Mesothelial cell of epicardium (in vitro differentiated cells): ENCODE measurements at places on chromosomes 13 and 19. TPM values are rescaled to one million over a fixed set of nuclear protein-coding genes. Genes with fewer than 3 reads are reported as not detected.

- peaks cover 5% of the 10 kb centered on the region for H3K27me3 ChIP-seq
- no peak for DNase-seq
- H3K4me1 ChIP-seq: no peaks in the 10 kb centered on the region
- H3K27ac ChIP-seq: no peak overlapping the region
- H3K4me3 ChIP-seq: no peak overlapping the region
Measured at GRCh38 chr19:31232871-31233270, 116.4 kb downstream of the TSHZ3 start.

- H3K27me3 ChIP-seq: peaks cover 3% of the 10 kb centered on the region
- H3K4me1 ChIP-seq: peaks cover 44% of the 10 kb centered on the region
- H3K4me3 ChIP-seq: peak within 1 kb of the TSS; percentile 83
- DNase-seq: peak; percentile 92
- peak within 1 kb of the TSS; percentile 83 for H3K27ac ChIP-seq
Measured at GRCh38 chr19:46296722-46297461, at the start of gene HIF3A. Gene HIF3A (plus strand): TSS chr19:46297042. CDS start chr19:46297077, 35 bp downstream.

GRCh38 chr13:30721936-30722335, 13.4 kb upstream of the ALOX5AP start:
- DNase-seq: no peak
- peaks cover 6% of the 10 kb centered on the region for H3K4me1 ChIP-seq
- H3K27ac ChIP-seq: no peak overlapping the region
- H3K27me3 ChIP-seq: no peaks in the 10 kb centered on the region
- no peak overlapping the region for H3K4me3 ChIP-seq

GRCh38 chr13:75368167-75368566, 113.8 kb downstream of the TBC1D4 start:
- peak overlapping the region; percentile 32 for H3K27ac ChIP-seq
- peaks cover 36% of the 10 kb centered on the region for H3K4me1 ChIP-seq
- no peak for DNase-seq
- no peaks in the 10 kb centered on the region for H3K36me3 ChIP-seq

- H3K27me3 ChIP-seq: no peaks in the 10 kb centered on the region
- H3K4me1 ChIP-seq: peaks cover 45% of the 10 kb centered on the region
- no peak overlapping the region for H3K4me3 ChIP-seq
- DNase-seq: no peak
- H3K27ac ChIP-seq: peak overlapping the region; percentile 79
Measured at GRCh38 chr19:56112313-56112709, 8.8 kb downstream of the ZNF787 start.

DNA sequence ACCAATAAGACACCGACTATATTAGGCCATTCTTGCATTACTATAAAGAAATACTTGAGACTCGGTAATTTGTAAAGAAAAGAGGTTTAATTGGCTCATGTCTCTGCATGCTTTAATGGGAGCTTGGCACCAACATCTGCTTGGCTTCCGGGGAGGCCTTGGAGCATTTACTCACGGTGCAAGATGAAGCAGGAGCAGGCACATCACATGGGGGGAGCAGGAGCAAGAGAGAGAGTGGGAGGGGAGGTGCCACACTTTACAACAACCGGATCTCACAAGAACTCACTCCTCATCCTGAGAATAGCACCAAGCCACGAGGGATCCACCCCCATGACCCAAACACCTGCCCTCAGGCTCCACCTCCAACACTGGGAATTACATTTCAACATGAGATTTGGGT, 224.8 kb downstream of the KLF5 start:
- no peak for DNase-seq
- H3K27ac ChIP-seq: no peak overlapping the region
- H3K27me3 ChIP-seq: no peaks in the 10 kb centered on the region
- H3K4me3 ChIP-seq: no peak overlapping the region
- H3K36me3 ChIP-seq: no peaks in the 10 kb centered on the region
- H3K4me1 ChIP-seq: peaks cover 11% of the 10 kb centered on the region

GRCh38 chr13:30133554-30133912, 173.8 kb downstream of the KATNAL1 start:
- H3K36me3 ChIP-seq: no peaks in the 10 kb centered on the region
- no peaks in the 10 kb centered on the region for H3K27me3 ChIP-seq
- DNase-seq: no peak
- no peak overlapping the region for H3K4me3 ChIP-seq
- no peak overlapping the region for H3K27ac ChIP-seq
- H3K4me1 ChIP-seq: peaks cover 6% of the 10 kb centered on the region

- H3K4me1 ChIP-seq: peaks cover 9% of the 10 kb centered on the region
- H3K27me3 ChIP-seq: peaks cover 31% of the 10 kb centered on the region
- H3K27ac ChIP-seq: no peak overlapping the region
- H3K4me3 ChIP-seq: no peak overlapping the region
- H3K36me3 ChIP-seq: no peaks in the 10 kb centered on the region
Measured at GRCh38 chr13:46881621-46882020, 15.2 kb downstream of the HTR2A start.

DNA sequence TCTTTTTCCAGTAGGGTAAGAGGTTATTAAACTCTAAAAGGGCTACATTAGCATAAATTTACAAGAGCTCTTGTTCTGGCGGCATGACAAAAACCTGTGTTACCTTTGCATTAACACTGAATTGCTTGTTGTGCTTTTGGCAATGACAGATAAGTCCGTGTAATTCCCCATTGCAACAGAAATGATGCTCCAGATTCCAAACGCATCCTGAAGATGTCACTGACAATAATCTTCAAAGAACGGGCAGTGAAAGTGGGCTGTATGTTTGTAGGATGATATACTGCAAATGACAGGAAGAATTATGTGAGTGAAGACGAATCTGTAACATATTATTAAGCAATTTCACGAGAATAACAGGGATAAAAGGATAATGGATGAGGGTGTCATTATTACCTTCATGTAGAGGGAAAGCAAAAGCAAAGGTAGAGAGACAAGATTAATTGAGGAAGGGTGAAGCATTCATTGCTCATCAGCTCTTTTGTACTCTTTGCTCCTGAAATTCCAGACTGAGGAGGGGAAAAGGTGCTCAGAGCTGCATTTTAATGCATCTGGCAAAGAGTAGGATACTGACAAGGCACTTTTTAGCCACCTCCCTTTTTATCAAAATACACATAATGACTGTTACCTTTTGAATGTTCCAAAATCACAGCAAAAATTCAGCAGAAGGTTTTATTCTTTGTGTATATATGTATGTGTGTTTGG, 38.5 kb upstream of the MAB21L1 start:
- no peak for DNase-seq
- H3K36me3 ChIP-seq: no peaks in the 10 kb centered on the region
- H3K27ac ChIP-seq: no peak overlapping the region
- H3K4me3 ChIP-seq: no peak overlapping the region
- H3K27me3 ChIP-seq: no peaks in the 10 kb centered on the region

DNA sequence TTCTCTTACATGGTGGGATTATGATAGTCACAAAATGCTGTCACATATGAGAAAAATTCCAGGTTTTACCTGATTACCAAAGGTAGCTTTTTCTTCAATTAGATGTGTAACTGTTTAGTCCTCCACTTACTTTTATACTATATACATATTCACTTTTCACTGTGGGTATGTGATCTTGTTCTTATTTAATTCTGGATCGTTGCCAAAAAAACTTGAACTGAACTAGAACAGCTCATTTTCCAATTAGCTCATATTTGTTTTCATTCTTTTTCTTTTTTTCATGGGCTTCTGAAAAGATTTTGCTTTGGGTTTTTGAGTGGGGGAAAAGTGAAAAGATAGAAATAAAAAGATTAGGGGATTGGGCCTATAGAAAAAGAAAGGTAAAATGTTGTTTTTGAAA, 291.9 kb downstream of the NDFIP2 start:
- H3K27ac ChIP-seq: peak overlapping the region; percentile 57
- peaks cover 29% of the 10 kb centered on the region for H3K4me1 ChIP-seq
- H3K27me3 ChIP-seq: no peaks in the 10 kb centered on the region
- H3K4me3 ChIP-seq: no peak overlapping the region

DNA sequence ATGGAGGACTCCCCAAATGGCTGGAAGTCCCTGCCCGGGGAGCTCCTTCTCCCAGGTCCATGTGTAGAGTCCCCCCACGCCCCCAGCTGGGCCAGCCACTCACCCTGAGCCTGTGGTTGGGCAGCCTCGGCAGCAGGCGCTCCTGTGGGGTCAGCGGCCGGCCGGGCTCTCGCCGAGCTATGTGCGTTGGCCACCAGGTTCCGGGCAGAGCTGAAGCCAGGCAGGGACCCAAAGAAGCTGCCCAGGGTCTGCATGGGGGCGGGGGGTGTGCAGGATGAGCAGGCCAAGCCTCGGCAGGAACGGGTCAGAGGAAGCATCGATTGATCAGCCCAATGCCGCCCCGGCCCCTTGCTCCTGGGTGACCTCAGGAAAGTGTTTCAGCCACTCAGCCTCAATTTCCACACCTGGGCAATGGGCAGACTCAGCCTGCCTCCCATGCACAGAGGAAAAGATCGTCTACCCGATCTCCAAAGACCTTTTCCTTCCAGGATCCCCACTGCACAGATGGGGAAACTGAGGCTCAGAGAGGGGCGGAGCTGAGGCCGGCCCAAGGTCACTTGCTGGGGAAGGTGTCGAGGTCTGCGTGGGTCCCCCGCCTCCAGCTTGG, 732 bp downstream of the PLIN4 start:
- DNase-seq: no peak
- H3K4me3 ChIP-seq: no peak overlapping the region
- H3K4me1 ChIP-seq: peaks cover 4% of the 10 kb centered on the region
- peaks cover 2% of the 10 kb centered on the region for H3K27me3 ChIP-seq

DNA sequence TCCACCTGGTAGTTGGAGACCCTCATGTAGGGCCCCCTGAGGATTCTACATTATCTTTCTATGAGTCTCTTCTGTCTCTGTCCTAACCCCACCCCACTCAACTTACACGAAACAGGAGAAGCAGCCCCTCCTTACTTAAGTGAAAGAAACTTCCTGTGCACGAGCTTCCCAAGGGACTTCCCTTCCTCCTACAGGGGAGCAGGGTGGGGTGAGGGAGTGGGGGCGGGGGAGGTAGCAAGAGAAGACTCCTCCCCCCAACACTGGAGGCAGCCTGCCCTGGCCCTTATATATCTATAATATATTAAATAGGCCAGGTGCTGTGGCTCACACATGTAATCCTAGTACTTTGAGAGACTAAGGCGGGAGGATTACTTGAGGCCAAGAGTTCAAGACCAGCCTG, 5.5 kb upstream of the PDE4C start:
- H3K4me1 ChIP-seq: peaks cover 7% of the 10 kb centered on the region
- no peak overlapping the region for H3K27ac ChIP-seq
- peaks cover 71% of the 10 kb centered on the region for H3K27me3 ChIP-seq
- no peaks in the 10 kb centered on the region for H3K36me3 ChIP-seq
- DNase-seq: no peak

DNA sequence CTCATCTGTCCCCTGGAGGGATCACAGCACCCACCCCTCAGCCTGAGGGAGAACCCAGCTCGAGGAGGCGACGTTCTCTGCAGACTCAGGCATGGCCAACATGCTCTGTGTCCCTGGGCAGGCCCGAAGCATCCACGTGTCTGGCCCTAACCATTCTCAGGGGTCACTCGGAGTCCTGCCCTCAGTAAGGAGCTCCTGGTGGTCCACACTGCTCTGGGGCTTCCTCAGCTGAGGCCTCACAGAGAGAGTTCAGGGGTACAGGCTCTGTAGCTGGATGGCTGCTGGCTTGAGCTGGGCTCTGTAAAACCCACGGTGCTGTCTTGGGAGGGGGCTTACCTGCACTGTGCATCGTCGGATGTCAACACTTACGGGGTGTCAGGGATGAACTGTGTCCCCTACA, 4.4 kb upstream of the SIGLEC8 start:
- no peaks in the 10 kb centered on the region for H3K4me1 ChIP-seq
- no peaks in the 10 kb centered on the region for H3K36me3 ChIP-seq
- H3K4me3 ChIP-seq: no peak overlapping the region
- no peak overlapping the region for H3K27ac ChIP-seq
- peaks cover 32% of the 10 kb centered on the region for H3K27me3 ChIP-seq
- no peak for DNase-seq

GRCh38 chr13:78586706-78587105, 16.6 kb downstream of the POU4F1 start:
- DNase-seq: no peak
- no peaks in the 10 kb centered on the region for H3K36me3 ChIP-seq
- no peak overlapping the region for H3K27ac ChIP-seq

DNA sequence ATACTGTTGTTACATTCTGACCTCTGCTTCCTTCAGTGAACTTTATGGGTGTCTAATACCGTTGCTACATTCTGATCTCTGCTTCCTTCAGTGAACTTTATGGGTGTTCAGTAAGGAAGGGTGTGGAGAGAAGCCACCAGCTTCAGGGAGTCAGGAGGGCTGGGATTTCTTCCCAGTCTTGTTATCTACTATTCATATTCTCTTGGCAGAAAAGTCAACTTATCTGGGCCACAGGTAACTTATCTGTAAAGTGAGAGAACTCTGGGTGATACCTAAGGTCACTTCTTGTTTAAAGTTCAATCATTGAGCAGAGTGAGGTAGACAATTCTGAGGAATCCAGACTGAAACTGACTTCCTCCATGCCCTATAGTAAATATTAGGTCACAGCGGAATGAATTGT, 71.2 kb upstream of the STK24 start:
- H3K4me1 ChIP-seq: peaks cover 13% of the 10 kb centered on the region
- H3K27me3 ChIP-seq: no peaks in the 10 kb centered on the region
- H3K27ac ChIP-seq: no peak overlapping the region
- no peak overlapping the region for H3K4me3 ChIP-seq
- DNase-seq: no peak

DNA sequence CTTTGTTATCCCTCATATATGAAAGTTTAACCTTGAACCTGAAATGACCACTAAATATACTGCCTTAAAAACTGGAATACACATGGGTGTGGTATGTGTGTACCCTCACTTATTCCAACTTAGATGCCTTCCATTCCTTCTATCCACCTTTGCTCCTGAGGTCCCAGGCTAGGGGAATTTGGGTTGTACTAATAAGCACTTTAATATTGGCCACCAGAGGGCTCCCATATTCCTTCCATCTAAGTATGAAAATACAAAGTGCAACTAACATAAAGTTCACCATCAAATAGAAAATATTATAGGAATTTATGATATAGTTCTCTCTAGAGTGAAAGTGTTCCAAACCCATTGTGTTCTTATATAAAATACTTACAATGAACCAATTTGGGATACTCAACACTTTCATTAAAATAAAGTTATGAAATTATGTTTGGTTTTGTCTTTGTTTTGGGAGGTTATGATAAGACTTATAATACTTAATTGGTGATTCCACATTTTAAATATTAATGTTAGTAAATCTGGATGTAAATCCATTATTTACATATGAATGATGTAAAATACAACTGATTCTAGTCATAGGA, 62.3 kb downstream of the ITGBL1 start:
- DNase-seq: no peak
- H3K36me3 ChIP-seq: no peaks in the 10 kb centered on the region
- H3K27ac ChIP-seq: no peak overlapping the region
- H3K4me3 ChIP-seq: no peak overlapping the region

GRCh38 chr19:56778351-56778750, 62.2 kb downstream of the PEG3 start:
- H3K27me3 ChIP-seq: no peaks in the 10 kb centered on the region
- no peaks in the 10 kb centered on the region for H3K36me3 ChIP-seq
- no peaks in the 10 kb centered on the region for H3K4me1 ChIP-seq
- no peak for DNase-seq
- H3K4me3 ChIP-seq: no peak overlapping the region

GRCh38 chr13:60303166-60303565, 93.9 kb upstream of the TDRD3 start:
- DNase-seq: no peak
- peaks cover 7% of the 10 kb centered on the region for H3K4me1 ChIP-seq
- H3K27ac ChIP-seq: no peak overlapping the region
- no peak overlapping the region for H3K4me3 ChIP-seq

THSD8 gene
- total RNA-seq: 8.4 to 11.4 TPM (median 8.8 TPM) in 3 replicates

AZU1 gene
- 6.4 to 7.1 TPM (median 6.7 TPM) in 3 replicates for total RNA-seq

VSTM2B gene
- not detected in 3 replicates for total RNA-seq

LGALS7B gene
- 1.2 TPM in 1 of 3 replicates, not detected in the others for total RNA-seq

PALM3 gene
- total RNA-seq: 2.0 to 2.4 TPM (median 2.3 TPM) in 3 replicates

FUT6 gene
- 0.32 TPM in 1 of 3 replicates, not detected in the others for total RNA-seq

RNF225 gene
- total RNA-seq: 0.83 to 1.3 TPM (median 1.2 TPM) in 3 replicates

ZNF497 gene
- total RNA-seq: 6.6 to 7.6 TPM (median 6.9 TPM) in 3 replicates
